ENCODE measurements at places on chromosomes 16 and 17. TPM values are rescaled to one million over a fixed set of nuclear protein-coding genes. Genes with fewer than 3 reads are reported as not detected.

- no peak overlapping the region for H3K27ac ChIP-seq
- peaks cover 65% of the 10 kb centered on the region for H3K36me3 ChIP-seq
Measured at GRCh38 chr17:16432017-16432416, 16.6 kb downstream of the TRPV2 start.

GRCh38 chr16:72985148-72985941 lies 62.6 kb downstream of the ZFHX3 start:
- H3K27me3 ChIP-seq = no peaks in the 10 kb centered on the region
- H3K36me3 ChIP-seq = no peaks in the 10 kb centered on the region
- H3K4me3 ChIP-seq = no peak overlapping the region
- peaks cover 22% of the 10 kb centered on the region for H3K4me1 ChIP-seq
- peak overlapping the region; percentile 33 for H3K27ac ChIP-seq
- peak; percentile 87 for DNase-seq

GRCh38 chr17:62581764-62582163 lies 45.7 kb upstream of the MRC2 start:
- H3K4me3 ChIP-seq = no peak overlapping the region
- no peaks in the 10 kb centered on the region for H3K27me3 ChIP-seq
- no peaks in the 10 kb centered on the region for H3K4me1 ChIP-seq
- no peak for DNase-seq
- no peak overlapping the region for H3K27ac ChIP-seq

DNA sequence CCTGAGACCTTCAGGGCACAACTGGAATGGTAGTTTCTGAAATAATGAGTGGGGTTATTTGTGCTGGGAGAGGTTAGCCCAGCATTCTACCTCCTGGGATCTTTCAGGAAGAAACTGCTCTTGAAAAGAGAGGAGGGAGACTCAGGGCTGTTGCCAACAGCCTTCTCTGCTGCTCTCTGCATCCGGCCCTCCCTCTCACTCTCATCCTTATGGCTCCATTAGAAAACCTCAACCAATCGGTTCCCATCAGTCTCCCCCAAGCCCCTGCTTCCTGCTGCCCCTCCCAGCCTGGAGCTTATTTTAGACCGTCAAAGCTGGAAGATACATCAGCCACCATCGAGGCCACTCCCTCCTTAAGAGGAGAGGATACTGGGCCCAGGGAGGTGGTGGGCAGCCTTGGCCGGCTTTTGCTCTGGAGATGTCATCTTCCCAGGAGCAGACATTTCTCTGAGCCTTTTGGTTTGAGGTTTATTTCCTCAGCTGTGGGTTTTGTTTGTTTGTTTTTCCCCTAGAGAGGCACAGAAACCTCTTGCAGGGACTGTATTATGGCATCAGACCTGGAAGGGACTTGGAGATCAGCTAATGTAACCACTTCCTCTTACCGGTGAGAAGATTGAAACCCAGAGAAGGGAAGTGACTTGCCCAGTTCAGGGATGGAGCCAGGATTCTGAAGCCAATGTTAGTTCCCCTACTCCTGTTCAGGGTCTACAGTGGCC lies 2.7 kb downstream of the MPRIP start:
- H3K27me3 ChIP-seq = peaks cover 13% of the 10 kb centered on the region
- H3K36me3 ChIP-seq = no peaks in the 10 kb centered on the region
- peaks cover 60% of the 10 kb centered on the region for H3K4me1 ChIP-seq
- H3K27ac ChIP-seq = peak overlapping the region; percentile 68
- H3K4me3 ChIP-seq = no peak overlapping the region

DNA sequence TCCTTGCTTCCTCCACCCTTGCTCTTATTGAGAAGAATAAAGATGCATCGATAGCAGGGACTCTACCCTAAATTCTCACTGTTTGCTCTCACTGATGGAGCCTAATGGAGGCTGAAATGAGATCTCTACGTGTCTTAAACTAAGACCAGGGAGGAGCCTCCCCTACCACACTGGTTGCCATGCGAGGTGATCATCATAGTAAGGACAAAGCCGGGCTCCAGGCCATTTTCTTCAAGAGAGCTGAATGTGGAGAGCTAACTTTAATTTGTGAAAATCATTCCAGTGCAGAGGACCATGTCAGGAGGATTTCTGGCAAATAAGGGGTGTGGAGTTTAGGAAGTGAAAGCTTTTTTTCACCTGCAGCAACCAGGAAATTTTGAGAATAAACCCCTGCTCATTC lies 5.6 kb downstream of the CDH11 start:
- H3K4me1 ChIP-seq = no peaks in the 10 kb centered on the region
- no peak for DNase-seq
- peaks cover 32% of the 10 kb centered on the region for H3K27me3 ChIP-seq
- H3K27ac ChIP-seq = no peak overlapping the region

DNA sequence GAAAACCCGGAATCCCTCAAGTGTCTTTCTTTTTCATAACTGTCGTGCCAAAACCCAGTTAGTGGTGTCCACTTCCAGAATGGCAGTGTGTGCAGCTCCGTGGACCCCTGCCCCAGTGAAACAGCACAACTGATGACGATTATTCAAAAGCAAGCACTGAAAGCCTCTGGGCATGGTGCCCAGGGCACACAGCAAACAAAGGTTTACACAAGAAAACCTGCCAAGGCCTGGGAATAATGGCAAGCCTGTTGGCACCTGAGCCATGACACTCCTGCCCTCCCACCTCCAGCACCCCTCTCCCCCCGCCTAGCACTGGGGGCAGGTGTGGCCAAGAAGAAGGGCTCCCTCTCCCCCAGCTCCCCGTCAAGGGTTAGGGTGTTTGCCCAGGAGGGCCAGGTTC lies 2.8 kb downstream of the PKMYT1 start:
- no peaks in the 10 kb centered on the region for H3K36me3 ChIP-seq
- peaks cover 11% of the 10 kb centered on the region for H3K4me1 ChIP-seq
- no peak overlapping the region for H3K27ac ChIP-seq
- no peaks in the 10 kb centered on the region for H3K27me3 ChIP-seq
- peak; percentile 56 for DNase-seq
- no peak overlapping the region for H3K4me3 ChIP-seq

DNA sequence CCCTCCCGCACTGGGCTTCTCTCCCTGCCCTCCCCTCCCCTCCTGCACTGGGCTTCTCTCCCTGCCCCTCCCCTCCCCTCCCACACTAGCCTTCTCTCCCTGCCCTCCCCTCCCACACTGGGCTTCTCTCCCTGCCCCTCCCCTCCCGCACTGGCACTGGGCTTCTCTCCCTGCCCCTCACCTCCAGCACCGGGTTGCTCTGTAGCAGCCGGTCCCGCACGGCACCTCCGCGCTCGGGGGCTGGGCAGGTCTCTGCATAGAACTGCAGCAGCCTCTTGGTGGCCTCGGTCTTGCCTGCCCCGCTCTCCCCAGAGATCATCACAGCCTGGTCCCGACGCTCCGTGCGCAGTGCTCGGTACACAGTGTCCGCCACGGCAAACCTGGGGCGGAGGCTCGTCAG lies 9.8 kb downstream of the MYO1C start:
- H3K36me3 ChIP-seq = no peaks in the 10 kb centered on the region
- no peak overlapping the region for H3K4me3 ChIP-seq
- peaks cover 38% of the 10 kb centered on the region for H3K4me1 ChIP-seq
- DNase-seq = no peak
- H3K27me3 ChIP-seq = no peaks in the 10 kb centered on the region

DNA sequence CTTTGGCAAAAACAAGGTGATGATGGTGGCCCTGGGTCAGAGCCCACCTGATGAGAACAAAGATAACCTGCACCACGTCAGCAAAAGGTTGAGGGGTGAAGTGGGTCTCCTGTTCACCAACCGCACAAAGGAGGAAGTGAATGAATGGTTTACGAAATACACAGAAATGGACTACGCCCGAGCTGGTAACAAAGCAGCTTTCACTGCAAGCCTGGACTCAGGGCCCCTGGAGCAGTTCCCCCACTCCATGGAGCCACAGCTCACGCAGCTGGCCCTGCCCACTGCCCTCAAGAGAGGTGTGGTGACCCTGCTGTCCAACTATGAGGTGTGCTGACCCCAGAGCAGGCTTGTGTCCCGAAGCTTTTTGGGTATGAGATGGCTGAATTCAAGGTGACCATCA lies 29.7 kb upstream of the DLX4 start:
- no peak for DNase-seq
- H3K36me3 ChIP-seq = no peaks in the 10 kb centered on the region
- H3K27ac ChIP-seq = no peak overlapping the region
- no peak overlapping the region for H3K4me3 ChIP-seq
- H3K27me3 ChIP-seq = no peaks in the 10 kb centered on the region

DNA sequence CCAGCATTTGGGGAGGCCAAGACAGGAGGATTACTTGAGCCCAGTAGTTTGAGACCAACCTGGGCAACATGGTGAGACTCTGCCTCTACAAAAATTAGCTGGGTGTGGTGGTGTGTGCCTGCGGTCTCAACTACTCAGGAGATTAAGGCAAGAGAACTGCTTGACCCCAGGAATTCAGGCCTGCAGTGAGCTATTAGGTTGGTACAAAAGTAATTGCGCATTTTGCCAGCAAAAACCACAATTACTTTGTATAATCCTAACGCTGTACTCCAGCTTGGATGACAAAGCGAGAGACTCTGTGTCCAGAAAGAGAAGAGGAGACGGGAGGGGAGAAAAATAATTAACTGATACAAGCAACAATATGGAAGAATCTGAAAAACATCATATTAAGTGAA lies 32.7 kb downstream of the YWHAE start:
- no peaks in the 10 kb centered on the region for H3K36me3 ChIP-seq
- H3K27me3 ChIP-seq = no peaks in the 10 kb centered on the region
- DNase-seq = no peak
- H3K27ac ChIP-seq = no peak overlapping the region

DNA sequence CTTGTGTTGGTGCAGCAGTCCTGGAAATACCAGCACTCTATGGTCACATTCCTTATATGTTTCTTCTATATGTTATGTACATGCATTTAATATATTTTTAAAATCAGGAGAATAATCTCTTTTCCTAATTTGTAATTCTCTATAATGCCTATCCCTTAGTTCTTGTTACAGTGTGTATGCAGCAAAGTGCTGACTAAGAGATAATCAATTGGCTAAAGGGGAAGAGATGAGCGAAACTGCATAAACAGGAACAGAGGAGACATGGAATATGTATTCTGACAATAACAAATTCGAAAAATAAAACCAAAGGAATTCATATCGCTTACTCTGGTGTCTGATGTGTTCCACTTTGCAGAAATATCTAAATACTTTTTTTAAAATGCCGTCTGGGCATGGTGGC lies 41.7 kb downstream of the SYNRG start:
- no peaks in the 10 kb centered on the region for H3K4me1 ChIP-seq
- H3K36me3 ChIP-seq = no peaks in the 10 kb centered on the region
- H3K27me3 ChIP-seq = no peaks in the 10 kb centered on the region
- H3K4me3 ChIP-seq = no peak overlapping the region
- no peak for DNase-seq

DNA sequence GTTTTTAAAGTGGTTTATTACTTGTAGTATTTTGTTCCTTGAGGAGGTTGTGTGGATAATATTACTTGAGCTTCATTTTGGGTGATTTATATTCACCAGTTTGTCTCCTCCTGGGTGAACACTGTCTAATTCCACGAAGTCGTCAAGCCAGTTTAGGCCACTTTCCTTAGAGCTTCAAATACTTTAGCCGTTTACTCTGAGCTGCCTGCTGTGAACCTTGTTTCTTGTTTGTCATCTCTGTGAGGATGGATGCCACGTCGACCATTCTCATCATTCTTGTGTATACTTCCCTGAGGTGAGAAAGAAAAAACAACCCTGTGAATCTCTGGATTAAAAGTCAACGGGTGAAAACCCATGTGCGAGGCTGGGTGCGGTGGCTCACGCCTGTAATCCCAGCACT lies 9.0 kb downstream of the KRT24 start:
- no peaks in the 10 kb centered on the region for H3K36me3 ChIP-seq
- peaks cover 6% of the 10 kb centered on the region for H3K27me3 ChIP-seq
- DNase-seq = no peak

GRCh38 chr16:66923866-66924265 lies 1.5 kb downstream of the RRAD start:
- H3K27me3 ChIP-seq = peaks cover 77% of the 10 kb centered on the region
- H3K4me1 ChIP-seq = peaks cover 50% of the 10 kb centered on the region
- DNase-seq = peak; percentile 56
- no peaks in the 10 kb centered on the region for H3K36me3 ChIP-seq

DNA sequence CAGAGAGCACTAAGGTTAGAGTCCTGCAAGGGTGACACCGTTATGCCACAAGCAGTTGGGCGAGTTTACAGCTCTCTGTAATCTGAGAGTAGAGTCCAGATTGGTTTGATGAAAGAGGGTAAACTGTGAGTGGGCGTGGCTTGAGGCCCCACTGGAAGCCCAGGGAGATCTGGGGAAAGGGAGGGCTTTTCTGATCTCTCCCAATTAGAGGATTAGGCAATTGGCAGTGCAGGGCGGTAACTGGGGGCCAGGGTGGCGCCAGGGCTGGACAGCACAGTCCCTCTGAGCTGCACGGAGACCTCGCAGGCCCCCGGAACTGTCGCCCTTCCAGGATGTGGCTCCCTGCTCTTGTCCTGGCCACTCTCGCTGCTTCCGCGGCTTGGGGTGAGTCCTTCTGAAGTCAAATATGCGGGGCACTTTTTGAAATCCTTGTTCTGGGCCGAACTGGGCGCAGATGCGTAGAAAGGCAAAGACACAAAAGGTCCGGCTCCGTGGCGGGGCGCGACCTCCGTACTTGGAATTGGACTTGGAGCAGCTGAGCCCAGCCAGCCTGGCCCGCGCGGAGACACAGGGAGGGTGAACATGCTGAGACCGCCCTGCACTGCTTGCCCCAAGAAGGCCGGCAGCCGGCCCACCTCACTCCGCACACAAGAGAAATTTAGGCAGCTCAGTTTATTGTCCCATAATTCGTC lies 72.4 kb downstream of the CES1 start:
- H3K4me1 ChIP-seq = no peaks in the 10 kb centered on the region
- no peaks in the 10 kb centered on the region for H3K36me3 ChIP-seq
- peaks cover 8% of the 10 kb centered on the region for H3K27me3 ChIP-seq
- DNase-seq = peak; percentile 94

GRCh38 chr16:64771273-64771672 lies 350.6 kb downstream of the CDH11 start:
- peak; percentile 63 for DNase-seq
- no peak overlapping the region for H3K4me3 ChIP-seq
- no peaks in the 10 kb centered on the region for H3K4me1 ChIP-seq
- H3K27ac ChIP-seq = no peak overlapping the region
- H3K36me3 ChIP-seq = no peaks in the 10 kb centered on the region

- H3K4me1 ChIP-seq = no peaks in the 10 kb centered on the region
- no peak overlapping the region for H3K4me3 ChIP-seq
- DNase-seq = no peak
- H3K27ac ChIP-seq = no peak overlapping the region
- H3K36me3 ChIP-seq = no peaks in the 10 kb centered on the region
Measured at GRCh38 chr17:65160516-65160915, 23.3 kb downstream of the RGS9 start.

DNA sequence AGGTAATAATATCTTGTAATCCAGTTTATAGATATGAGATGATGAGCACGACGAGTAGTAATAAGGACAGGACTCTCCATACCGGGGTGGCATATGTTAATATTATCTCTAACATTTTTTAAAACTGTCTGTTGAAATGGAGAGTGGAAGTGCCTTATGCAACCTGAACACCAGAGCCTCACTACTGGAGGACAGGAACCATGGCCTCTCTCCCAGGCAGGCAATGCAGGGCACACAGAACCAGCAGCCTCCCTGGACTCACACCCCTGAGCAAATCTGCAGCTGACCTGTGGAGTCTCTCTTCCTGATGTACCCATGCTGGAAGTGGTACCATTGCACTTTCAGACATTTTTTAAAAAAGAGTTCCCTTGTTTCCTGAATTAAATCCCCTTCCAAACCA lies 55.2 kb upstream of the ERN1 start:
- no peaks in the 10 kb centered on the region for H3K4me1 ChIP-seq
- H3K27me3 ChIP-seq = no peaks in the 10 kb centered on the region
- no peak overlapping the region for H3K4me3 ChIP-seq
- DNase-seq = no peak
- H3K36me3 ChIP-seq = no peaks in the 10 kb centered on the region
- peak overlapping the region; percentile 31 for H3K27ac ChIP-seq

Gene KRTAP9-8
- not detected for total RNA-seq

Gene TEKT1
- 4.9 TPM for total RNA-seq

Gene CD300E
- 3.2 TPM for total RNA-seq

Data from left lung (tissue), 14 donors.